ENCODE measurements at places on chromosomes 5 and 9.

DNA sequence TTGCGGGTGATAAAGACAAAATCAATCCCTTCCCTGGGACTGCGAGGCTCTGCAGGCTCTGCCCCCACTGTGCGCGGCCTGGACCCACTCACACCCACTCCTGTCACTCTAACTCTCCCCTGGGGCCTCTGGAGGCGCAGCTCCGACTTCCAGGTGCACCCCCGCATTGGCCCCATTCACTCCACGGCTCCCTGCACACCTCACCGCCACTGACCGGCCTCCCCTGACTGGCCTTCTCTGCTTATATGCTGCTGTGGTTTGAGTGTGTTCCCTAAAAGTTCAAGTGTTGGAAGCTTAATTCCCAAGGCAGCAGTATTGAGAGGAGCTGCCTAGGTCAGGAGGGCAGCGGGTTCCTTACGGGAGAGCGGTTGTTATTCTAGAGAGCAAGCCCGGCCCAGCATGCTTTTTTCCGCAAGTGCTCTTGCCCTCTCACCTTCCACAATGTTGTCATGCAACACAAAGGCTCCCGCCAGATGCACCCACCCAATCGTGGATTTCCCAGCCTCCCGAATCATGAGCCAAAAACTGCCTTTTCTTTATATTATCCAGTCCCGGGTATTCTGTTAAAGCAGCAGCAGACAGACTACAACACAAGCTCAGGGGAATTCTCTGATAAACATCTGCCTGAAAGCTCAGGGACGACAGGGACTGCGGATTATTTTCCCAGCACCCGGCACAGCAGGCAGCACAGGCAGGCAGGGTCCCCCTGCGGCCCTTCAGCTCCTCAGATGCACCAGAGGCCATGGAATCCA is 73.5 kb upstream of the LRRTM2 start:
- no peak for DNase-seq

DNA sequence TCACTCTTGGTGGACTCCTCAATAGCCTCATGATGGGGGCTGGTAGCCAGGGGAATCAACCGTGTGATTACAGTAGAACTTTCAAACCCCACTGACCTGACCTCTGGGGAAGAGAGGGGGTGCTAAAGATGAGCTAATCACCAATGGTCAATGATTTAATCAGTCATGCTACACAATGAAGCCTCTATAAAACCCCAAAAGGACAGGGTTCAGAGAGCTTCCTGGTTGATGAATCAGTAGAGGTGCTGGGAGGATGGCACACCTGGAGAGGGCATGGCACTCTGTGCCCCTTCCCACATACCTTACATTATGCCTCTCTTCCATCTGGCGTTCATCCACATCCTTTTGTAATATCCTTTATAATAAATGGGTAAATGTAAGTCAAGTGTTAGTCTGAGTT is 8.9 kb upstream of the SH3TC2 start:
- no peak for DNase-seq

DNA sequence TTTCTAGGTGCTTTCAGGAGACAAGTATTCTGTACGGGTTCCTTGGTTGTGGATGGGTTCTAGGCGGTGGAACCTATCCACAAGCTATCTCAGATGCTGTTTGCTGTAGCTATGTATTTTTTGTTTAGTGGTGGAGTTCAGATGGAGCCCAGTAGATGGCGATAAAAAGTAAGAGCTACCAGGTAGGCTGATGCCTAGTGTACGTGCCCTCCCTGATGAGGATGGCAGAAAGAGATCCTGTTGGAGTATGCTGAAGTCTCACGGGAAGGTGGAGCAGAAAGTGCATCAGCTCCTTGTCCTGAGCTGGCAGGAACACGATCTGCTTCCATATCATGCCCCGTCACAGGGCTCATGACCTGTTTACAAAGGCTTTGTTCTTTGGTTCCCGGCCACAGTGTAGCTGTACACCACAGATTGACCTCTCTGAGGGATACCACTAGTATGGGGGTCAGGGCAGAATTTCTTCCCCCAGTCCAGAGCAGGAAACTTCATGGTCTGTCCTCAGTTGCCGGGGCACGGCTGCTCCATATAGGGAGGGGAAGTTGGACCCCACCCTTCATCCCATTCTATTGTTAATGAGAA is 12.6 kb upstream of the UGT3A2 start:
- DNase-seq, result peak; percentile 40

DNA sequence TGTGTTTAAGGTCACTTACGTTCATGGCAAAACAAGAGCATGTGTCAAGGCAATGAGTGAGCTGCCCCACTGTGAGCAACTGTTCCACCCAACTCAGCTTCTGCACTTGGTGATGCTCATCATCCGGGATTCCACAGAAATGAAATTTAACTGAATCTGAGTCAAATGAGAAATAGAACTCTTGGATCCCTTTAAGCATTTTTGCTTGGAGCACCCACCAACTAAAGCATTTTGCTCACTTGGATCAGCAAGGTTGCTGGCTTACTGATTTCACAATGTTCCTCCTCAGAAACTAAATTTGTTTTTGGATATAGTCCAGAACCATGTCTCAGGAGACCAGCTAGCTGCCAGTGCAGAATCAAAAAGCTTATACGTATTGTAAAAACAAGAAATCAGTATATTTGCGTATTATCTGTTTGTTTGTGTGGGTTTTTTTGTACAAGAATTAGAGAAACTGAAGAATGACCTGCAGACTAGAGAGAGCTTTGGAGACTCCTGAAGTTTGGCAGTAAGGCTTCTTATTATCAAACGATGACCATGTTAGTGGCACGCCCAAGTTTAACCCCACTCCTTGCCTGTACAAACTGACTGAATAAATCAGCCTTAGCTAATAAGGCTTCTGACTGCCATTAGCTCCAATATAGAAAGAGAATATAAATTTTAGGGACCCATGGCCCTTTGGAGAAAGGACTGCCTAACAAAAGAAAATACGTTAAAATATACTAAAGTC is 153.8 kb upstream of the FST start:
- DNase-seq, result no peak

- DNase-seq, result no peak
Measured at GRCh38 chr5:132776938-132777208, 166 bp downstream of the SEPTIN8 start.

DNA sequence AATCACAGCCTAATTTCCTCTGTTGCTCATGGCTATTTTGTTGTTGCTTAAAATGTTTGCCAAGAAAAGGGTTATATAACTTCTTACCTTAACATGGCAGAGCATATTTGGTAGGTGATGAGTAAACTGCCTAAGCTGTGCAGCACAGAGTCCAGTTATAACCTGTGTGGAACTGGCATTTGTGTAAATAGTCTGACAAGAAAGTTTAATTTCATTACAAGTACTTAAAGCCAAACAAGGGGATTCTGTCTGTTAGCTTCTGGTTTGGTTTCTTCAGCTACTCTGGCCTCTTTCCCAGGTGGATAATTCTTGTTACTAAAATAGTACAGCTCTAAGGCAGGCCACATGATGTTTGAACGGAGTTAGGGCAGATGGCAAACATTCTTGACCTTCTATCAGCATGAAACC is 72.2 kb downstream of the PTCD2 start:
- DNase-seq, result no peak

Data from CD4-positive, alpha-beta T cell treated with Interleukin-2 at 100 ng/mL for 4 hours (primary cell).